Hematopoietic multipotent progenitor cell treated with erythropoietin and hydrocortisone succinate and interleukin-3 and kit ligand, for 4 days (in vitro differentiated cells): ENCODE measurements at places on chromosomes 1 and 21.

GRCh38 chr1:81125672-81126071, 675.1 kb upstream of the ADGRL2 start:
- DNase-seq, result peak; percentile 2

DNA sequence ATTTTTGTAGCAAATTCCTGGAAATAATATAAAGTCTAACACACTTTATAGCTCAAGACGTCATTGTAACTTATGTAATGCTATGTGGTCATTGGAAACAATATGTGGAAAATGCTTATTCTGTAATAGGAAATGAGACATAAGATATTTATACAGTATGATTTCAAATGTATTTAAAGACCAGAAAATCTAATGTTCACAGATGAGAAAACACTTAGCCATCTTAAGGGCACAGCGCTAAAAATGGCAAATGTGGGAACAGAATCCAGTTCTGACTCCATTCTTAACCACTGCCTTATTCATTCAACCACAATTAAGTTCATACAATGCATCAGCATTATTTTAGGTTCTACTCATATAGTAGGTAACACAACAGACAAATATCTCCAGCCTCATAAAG, 12.5 kb downstream of the CSDE1 start:
- DNase-seq, result no peak

- peak; percentile 32 for DNase-seq
Measured at GRCh38 chr21:43352568-43353281, 74.2 kb downstream of the SIK1 start.

GRCh38 chr1:64866689-64867088, 99.7 kb downstream of the JAK1 start:
- no peak for DNase-seq

GRCh38 chr1:28259934-28260802, 850 bp downstream of the SESN2 start:
- DNase-seq, result peak; percentile 47

- no peak for DNase-seq
Measured at GRCh38 chr1:109186733-109187086, 27.0 kb upstream of the SARS1 start.
